SHP77 treated with DMSO at 0.1 percent for 48 hours (cell line): ENCODE measurements at places on chromosomes 2 and 18.

- peak; percentile 96 for DNase-seq
These were observed 881 bp upstream of the FAM161A start for GRCh38 chr2:61854564-61855317.

- no peak for DNase-seq
These were observed 103.4 kb upstream of the CAPN13 start for GRCh38 chr2:30910686-30911085.

GRCh38 chr2:172919732-172920131, 155.9 kb upstream of the MAP3K20 start:
- no peak for DNase-seq

GRCh38 chr2:151264157-151264825, 2.6 kb upstream of the RBM43 start:
- DNase-seq: no peak

GRCh38 chr2:106868275-106868674, 17.7 kb downstream of the ST6GAL2 start:
- DNase-seq: no peak

- DNase-seq: no peak
These were observed 62.4 kb downstream of the DGKD start for GRCh38 chr2:233416706-233417105.

DNA sequence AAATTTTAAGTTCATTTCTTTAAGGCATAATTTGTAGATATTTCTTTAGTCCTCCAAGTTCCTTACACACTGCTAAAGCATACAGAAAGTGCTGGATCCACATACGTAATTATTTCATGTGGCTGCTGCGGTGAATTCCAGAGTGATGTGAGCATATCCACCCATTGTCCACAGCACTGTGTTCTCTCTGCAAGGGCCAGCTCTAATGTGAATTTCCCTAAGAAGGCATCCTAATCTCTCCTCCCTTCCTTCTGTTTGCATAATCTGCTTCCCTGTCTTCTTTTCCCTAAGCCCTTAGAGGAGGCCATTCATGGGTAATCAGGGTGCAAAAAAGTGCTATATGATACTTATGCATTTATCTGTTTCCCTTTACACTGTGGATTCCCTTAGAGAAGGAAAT, 57.2 kb downstream of the COBLL1 start:
- no peak for DNase-seq

GRCh38 chr2:237350597-237350996, 63.4 kb downstream of the COL6A3 start:
- DNase-seq: no peak

DNA sequence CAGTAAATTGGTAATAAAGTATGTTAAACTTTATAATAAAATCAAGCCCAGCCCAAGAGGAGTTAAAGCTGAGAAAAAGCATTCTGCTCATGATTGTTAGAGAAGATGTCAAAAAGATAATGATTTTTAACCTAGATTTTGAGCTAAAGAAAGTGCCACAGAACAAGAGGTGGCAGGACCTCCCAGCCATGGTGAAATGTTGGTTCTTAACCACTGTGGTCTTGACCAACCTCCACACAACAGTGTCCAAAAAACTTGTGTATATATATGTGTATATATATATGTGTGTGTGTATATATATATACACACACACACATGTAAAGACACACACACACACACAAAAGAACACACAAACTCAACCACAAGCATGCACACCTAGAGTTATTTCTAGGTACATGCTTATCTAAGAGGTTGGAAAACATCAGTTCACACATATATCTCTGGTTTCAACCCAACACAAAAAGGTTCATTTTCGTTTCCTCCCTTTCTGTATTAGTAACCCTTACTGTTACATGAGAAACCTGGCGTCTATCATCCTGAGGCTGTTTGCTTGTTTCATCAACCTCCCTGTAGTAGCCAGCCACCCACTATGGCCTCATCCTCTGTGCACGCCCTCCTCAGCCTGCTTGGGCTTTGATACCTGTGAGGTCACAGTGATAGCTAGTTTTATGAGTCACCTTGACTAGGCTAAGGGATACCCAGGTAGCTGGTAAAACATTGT, 631.8 kb upstream of the ID2 start:
- no peak for DNase-seq

DNA sequence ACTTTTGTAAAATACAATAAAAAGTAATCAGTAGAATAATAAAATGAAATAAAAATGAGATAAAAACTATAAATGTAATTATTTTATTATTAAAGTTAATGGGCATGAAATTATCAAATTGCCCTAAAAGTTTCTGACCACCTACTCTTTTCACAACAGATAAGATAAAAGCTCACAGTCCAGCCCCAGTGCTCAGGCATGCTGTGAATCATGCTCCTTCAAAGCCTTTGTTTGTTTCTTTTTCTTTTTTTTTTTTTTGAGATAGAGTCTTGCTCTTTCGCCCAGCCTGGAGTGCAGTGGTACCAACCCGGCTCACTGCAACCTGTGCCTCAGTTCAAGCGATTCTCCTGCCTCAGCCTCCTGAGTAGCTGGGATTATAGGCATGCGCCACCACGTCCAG, 181.7 kb downstream of the ANKRD44 start:
- DNase-seq: no peak

GRCh38 chr18:44599412-44599811, 81.3 kb upstream of the SETBP1 start:
- DNase-seq: no peak

GRCh38 chr2:143708682-143709081, 579.5 kb downstream of the ARHGAP15 start:
- no peak for DNase-seq

DNA sequence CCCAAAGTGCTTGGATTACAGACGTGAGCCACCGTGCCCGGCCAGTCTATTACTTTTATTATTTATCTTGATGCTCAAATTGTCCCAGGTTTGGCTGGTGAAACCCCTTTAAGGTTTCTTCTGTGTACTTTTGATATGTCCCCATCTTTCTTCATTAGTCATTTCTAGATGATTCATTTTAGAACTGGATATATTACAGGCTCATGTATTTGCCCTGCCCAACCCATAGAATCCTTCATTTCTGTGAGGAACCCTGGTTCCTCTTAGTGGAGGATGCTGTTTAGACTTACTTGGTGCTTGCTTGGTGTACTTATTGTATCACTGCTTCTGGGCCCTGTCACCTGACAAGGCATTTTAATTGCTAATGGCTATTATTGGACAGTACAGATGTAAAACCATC, 40.1 kb downstream of the KCMF1 start:
- DNase-seq: no peak

DNA sequence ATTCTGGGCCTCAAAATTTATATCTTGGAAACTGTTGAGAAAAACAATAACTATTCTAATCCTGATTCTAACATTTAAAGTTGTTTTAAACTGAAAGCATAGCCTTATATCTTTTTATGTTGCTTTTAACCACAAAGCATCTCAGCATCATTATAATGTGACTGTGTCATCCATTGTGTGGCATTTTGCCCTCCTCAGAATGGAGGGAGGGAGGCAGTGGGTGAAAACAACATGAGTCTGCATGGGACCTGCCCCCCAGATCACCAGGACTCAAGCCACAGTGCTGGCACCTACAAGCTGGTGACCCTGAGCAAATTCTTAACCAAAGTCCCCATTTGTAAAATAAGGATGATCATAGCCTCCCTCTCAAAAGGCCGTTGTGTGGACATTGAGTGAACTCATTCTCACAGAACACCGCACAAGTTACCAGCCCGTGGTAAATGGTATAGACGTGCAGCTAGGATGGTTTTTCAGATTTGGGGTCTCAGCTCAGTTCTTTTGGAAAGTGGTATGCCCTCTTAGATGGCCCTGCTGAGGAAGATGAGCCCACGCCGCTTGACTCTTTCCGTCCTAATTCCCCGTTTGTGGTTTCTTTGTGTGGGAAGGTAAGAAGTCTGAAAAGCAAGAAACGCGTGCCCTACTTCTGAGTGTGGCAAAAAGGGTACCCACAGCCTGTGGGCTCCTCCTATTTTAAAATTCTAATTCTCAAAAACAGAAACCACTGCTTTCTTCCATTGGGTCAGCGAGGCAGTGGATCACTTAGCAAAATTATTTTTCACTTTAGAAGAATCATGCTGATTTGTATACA, 305.0 kb upstream of the ID2 start:
- DNase-seq: no peak

DNA sequence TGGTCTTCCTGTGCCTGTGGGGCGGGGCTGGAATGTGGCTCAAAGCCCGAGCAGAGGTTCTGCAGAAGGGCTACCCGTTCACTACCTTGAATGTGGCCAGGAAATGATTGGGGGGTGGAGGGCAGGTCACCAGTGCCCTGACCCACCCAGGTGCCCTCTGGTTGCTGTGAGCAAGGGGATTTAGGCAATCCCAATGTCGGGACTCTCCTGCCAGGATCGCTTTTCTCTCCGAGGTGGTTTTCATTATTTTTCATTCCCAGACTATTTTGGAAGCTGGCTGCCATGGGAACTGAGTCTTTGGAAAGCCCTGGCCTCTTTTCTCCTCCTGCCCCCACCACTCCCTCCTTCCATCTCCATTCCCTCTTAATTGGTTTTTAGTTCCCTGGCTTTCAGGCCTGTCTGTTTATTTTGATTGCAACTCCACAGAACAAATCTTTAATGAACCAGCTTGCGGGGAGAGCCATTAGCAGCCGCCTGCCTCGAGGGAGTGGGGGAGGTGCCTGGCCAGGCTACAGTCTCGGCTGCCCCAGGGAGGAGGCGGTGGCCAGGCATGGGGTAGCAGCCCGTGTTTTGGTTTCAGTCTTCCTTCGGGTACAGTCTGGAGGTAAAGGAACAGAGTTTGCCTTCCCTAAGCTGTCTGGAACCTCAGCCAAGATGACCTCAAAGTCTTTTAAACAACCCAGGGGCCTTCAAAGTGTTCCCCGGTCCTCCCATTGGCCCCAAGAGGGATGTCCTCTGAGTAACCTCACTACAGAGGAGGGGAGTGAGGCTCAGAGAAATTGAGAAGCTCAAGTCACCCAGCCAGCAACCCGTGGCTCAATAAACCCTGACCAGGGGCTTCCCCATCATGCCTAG, 114.4 kb upstream of the HAAO start:
- no peak for DNase-seq

DNA sequence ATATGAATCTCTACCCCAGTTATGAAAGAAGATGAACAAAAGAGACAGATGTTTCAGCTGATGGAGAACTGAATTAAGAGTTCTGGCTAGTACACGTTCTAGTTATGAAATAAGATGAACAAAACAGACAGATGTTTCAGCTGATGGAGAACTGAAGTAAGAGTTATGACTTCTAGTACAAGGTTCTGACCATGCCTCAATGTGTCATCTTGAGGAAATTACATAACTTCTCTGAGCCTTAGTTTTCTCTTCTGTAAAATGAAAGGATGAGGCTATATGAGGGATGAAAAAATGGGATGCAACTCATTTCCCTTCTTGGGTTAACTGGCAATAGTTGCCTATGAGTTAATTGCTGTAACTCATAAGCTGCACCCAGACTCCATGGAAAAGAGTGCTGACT, 92.9 kb upstream of the WDR75 start:
- no peak for DNase-seq

DNA sequence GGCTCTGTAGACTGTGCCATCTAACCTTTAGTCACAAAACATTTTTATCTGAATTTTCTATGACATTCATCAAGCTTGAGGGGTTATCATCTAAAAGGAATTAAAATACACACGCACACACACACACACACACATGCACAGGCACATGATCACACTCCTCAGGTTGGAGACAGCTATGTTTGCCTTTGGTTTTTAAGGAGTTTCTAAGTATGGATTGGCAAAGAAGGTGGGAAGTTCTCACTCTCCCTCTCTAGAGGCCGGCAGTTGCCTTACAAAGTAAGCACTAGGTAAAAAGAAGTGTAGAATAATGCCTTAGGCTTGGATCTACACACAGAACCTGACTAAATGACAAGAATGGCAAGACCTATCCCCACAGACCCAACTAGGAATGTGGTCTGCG, 437.1 kb downstream of the ZEB2 start:
- no peak for DNase-seq

- no peak for DNase-seq
These were observed 55.0 kb upstream of the LAMA1 start for GRCh38 chr18:7172611-7173010.

- DNase-seq: no peak
These were observed 32.0 kb downstream of the CTAGE1 start for GRCh38 chr18:22385718-22386117.

DNA sequence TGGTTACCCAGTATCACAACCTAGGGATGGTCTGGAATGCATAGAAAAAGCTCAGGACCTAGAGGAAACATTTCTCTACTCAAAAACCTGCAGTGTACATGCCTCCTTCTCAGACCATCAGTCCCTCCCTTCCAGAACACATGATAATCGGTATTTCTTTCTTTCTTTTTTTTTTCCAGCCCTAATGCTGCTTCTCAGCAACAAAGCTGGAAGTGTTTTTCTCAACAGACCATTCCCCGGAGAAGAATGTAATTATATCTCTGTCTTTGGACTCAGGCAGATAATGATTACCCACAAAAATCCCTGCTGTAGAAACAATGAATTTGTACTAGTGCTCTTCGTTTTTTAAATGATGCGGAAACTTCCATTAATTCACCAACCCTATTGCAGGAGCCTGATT, 44.1 kb upstream of the NDUFV2 start:
- DNase-seq: no peak

GRCh38 chr2:40316620-40317019, 135.3 kb downstream of the SLC8A1 start:
- no peak for DNase-seq

DNA sequence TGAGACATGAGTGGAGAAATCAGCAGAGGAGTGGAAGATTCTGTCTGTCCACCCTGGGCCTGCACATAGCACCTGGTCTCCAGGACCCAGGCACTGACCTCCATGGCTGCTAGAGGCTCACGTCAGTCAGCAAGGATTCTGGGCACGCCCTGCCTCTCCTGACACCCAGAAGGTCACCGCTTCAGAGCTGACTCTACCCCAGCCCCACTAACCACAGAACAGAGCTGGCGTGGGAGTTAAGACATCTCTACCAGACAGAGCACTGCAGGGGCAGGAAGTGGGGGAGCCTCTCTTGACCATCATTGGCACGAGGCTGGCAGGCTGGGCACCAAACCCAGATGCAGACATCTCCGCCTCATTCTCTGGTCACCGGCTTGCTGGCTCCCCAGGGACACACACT, 3.0 kb downstream of the ADCY3 start:
- DNase-seq: no peak

GRCh38 chr2:233773854-233774253, 4.3 kb upstream of the MROH2A start:
- no peak for DNase-seq

DNA sequence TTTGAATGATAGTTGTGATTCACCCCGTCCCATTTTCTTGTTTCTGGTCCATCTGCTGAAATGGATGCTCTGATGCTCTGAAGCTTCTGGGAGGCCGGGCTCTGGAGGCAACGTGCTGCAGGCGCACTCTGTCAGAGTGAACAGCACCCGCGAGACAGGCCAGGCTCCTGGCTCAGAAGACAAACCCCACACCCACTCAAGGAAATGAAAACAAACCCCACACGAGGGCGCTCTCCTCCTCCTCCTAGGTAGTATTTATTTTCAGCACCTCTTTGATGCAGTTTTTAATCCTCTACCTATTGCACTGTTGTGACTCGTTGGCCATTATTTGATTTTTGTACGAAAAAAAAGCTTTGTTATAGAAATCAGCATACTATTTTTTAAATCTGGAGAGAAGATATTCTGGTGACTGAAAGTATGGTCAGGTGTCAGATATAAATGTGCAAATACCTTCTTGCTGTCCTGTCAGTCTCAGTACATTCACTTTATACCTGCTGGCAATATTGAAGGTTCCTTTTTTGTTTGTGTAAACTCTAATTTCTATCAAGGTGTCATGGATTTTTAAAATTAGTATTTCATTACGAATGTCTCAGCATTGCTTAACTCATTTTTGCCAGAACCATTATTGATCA, 10.3 kb upstream of the CHST10 start:
- DNase-seq: no peak

- DNase-seq: no peak
These were observed 167.1 kb downstream of the PRKCE start for GRCh38 chr2:45818591-45818990.
